Non-pigmented ciliary epithelial cell (primary cell): ENCODE measurements at places on chromosomes 12 and 14.

GRCh38 chr14:73173092-73173735 lies 36.9 kb downstream of the PSEN1 start:
- DNase-seq = no peak

DNA sequence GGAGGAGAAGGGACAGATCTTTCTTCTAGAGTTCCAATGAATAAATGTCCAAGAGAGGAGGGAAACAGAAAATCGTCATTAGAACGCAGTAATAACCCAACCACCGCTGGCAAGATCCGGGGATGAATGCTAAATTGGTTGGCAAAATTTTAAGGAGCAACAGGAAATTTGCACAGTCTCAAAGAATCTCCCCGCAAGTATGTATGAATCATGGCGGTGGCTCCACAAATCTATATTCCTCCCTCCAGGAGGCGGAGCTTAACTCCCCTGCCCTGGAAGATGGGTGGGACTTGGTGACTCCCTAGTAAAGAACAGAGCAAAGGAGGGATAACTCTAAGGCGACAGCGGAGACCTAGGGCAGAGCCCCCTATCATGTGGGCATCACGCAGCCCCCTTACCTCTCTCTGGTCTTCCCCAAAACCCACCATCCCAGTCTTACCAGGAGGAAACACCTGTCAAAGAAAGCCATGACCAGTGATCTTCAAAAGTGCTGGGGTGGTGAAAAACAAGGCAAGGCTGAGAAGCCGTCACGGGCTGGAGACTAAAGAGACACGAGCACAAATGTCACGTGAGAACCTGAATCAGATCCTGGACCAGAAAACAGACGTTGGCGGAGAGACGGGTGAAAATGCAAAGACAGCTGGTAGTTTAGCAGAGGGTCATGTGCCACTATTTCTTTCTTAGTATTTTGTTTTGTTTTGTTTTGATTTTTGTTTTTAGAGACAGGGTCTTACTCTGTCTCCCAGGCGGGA lies 125.8 kb downstream of the NCOR2 start:
- peak; percentile 78 for DNase-seq

GRCh38 chr12:91356405-91356804 lies 173.8 kb upstream of the DCN start:
- no peak for DNase-seq

GRCh38 chr12:49923035-49923644 lies 19.4 kb upstream of the FAIM2 start:
- DNase-seq = no peak

DNA sequence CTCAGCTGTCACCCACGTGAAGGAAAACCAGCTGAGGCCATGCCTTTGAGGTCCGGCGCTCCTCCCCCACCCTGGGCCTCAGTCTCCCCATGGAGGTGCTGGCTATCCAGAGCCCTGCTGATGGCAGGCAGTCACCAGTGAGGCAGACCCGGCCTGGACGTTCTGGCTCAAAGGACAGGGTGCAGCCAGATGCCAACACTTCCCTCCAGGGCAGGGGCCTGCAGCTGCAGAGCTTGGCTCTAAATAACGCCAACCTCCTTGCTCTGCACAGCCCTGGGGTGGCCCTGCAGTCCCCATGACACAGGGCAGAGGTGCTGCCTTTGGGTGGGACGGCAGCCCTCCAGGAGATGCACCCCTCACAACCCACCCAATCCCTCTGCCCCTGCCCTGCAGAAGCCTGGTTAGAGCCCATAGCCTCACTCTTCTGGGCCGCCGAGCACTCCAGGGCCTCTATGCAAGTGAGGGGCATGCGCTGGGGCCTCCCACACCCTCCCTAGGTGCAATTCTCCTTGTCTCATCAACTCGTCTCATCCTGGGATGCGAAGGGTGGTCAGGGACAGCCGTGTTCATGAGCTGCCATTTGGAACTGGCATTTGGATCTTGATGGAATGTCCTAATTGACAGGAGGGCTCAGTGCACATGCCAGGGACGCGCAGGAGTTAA lies 30.4 kb downstream of the CCDC85C start:
- DNase-seq = no peak

GRCh38 chr12:90870971-90871725 lies 83.8 kb downstream of the CCER1 start:
- DNase-seq = no peak

GRCh38 chr12:104749545-104749944 lies 208.5 kb downstream of the SLC41A2 start:
- DNase-seq = no peak

DNA sequence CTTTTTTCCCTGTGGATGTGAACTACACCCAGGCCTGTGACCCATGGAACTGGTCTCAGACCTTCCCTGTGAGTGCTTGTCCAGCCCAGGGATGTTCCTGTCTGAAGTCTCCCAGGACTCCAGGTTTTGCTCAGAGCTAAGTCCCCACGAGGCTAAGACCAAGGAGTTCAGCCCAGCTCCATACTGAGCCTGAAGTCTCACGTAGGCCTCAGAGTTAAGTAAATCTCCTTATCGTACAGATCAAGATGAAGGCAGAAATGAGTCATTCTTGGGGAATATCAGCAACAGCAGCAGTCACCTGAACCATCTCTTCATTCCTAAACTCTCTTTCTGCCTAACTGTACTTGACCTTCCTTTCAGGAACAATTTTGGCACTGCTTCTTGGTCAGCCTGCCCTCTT lies 139.8 kb downstream of the ANO6 start:
- peak; percentile 17 for DNase-seq
